ENCODE measurements at places on chromosomes 16 and 17. TPM values are rescaled to one million over a fixed set of nuclear protein-coding genes. Genes with fewer than 3 reads are reported as not detected.

The PRKCB gene
- 77.3 TPM for total RNA-seq

DNA sequence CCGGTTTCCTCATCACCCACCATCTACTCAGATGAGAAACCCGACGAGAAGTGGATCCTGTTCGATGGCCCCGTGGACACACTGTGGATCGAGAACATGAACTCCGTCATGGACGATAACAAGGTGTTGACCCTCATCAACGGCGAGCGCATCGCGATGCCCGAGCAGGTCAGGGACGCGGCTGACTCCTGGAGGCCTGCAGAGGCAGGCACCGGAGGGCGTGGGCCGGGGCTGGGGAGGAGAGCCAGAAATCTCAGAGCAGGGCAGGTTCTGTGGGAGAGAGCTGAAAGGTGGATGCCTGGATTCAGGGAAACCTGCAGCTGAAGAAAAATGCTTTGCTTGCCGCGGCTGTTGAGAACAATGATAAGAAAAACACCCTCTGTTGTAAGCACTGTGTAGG lies 47.2 kb upstream of the KDM6B start:
- DNase-seq, result no peak

DNA sequence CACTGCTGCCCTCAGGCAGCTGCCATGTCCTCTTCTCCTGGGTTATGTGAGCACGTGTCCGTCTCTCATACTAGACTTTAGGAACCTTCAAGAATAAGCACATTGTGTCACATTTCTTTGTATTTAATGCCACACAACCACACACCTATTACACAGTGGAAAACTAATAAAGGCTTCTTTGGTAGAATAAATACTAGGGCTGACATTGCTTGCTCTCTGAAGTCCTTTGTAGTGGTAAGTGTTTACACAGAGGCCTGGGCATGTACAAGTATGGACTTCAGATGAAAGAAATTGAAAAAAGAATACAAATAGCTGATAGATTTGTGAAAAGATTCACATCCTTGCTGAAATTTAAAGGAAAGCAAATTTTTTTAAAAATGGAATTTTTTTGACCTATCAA lies 188.1 kb upstream of the CCL2 start:
- DNase-seq, result no peak

DNA sequence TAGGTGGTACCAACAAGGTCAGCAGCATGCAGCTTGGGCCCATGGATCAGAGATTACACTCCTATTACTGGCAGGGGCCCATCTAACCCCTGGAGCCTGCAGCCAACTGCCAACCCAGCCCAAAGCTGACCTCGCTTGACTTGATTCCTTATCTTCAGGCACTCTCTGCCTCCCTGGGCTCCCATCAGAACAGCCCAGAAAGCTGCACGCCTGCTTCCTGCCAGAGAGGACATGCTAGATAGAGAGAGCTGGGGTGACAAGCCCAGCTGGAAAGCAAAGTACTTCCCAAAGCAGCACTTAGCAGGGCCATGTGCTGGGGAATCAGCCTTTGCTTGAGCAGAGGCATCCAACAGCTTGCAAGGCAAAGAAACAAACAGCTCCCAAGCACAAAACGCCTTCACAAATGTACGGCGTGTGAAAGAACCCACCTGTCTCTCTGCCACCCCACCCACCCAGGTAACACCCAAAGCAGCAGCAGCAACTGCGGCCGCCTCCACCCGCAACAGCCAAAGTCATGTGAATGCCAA lies 74.2 kb upstream of the NLK start:
- DNase-seq, result no peak

DNA sequence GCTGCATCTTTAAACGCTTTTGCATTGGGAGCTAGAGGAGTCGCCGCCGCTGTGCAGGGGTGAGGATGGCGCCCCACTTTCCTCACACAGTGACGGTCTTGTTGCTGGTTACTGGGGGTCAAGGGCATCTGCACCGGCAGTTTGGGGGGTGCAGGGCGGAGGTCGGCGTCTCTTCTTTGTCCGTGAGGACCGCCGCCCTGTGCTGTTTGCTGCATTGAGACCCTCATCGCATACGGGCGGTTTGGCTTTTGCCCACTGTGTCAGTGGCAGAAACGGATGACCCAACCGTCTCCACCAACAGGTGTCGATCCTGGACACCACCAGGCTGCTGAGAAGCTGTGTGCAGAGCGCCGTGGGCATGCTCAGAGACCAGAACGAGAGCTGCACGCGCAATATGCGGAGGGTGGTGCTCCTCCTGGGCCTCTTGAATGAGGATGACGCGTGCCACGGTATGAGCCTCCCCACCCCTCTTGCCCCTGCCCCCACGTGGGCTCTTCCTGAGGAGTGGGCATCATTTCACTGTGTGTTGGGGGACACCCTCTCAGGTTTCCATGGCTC lies 61.2 kb upstream of the ENDOV start:
- no peak for DNase-seq

- no peak for DNase-seq
Observed at GRCh38 chr17:7824021-7824924, 9.7 kb upstream of the KDM6B start.

- DNase-seq, result no peak
Observed at GRCh38 chr17:3539881-3540540, 17.6 kb downstream of the TRPV3 start.

- no peak for DNase-seq
Observed at GRCh38 chr16:57126411-57126810, 34.0 kb downstream of the CPNE2 start.

GRCh38 chr17:58324409-58325288 lies 3.9 kb downstream of the TSPOAP1 start:
- DNase-seq, result no peak

DNA sequence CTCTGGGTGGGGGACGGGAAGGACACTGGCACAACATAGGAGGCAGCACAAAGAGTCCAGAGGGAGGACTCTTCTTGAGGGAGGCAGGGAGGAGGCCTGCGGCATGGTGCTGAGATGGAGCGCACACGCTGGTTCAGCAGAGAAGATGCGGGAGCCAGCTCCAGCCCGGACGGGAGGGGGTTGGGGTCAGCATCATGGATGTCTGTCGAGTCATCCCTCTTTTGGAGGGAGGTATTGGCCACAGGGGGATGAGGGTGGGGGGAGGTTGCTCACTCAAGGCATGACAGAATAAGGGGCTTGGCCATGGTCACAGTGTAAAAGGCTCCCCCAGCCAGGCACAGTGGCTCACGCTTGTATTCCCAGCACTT lies 19.3 kb downstream of the DCAKD start:
- no peak for DNase-seq

- DNase-seq, result no peak
Observed at GRCh38 chr16:86868786-86869185, 290.4 kb downstream of the FOXL1 start.

GRCh38 chr16:68049449-68049848 lies 26.4 kb downstream of the DUS2 start:
- no peak for DNase-seq

GRCh38 chr16:50653633-50654519 lies 27.2 kb downstream of the SNX20 start:
- no peak for DNase-seq

Data from activated CD4-positive, alpha-beta memory T cell treated with anti-CD3 and anti-CD28 coated beads, Interleukin-2, amount 10 ng/mL, durations not matched to agents 7 days and 5 days (primary cell).